Stimulated activated CD4-positive, alpha-beta T cell treated with anti-CD3 and anti-CD28 coated beads, Interleukin-4, amount 100 ng/mL, for 48 hours (primary cell): ENCODE measurements at places on chromosomes 3 and 15.

- no peak for DNase-seq
These were observed 194.5 kb upstream of the LRTM1 start for GRCh38 chr3:55122312-55122711.

GRCh38 chr3:139533781-139534454 is 5.6 kb downstream of the RBP1 start:
- no peak for DNase-seq

GRCh38 chr3:133745981-133746711 is at the start of gene TF:
TF (plus strand) TSS chr3:133746393; CDS start chr3:133746441, 48 bp downstream.
- DNase-seq = no peak

- no peak for DNase-seq
These were observed 88.1 kb upstream of the PXYLP1 start for GRCh38 chr3:141143517-141143916.

DNA sequence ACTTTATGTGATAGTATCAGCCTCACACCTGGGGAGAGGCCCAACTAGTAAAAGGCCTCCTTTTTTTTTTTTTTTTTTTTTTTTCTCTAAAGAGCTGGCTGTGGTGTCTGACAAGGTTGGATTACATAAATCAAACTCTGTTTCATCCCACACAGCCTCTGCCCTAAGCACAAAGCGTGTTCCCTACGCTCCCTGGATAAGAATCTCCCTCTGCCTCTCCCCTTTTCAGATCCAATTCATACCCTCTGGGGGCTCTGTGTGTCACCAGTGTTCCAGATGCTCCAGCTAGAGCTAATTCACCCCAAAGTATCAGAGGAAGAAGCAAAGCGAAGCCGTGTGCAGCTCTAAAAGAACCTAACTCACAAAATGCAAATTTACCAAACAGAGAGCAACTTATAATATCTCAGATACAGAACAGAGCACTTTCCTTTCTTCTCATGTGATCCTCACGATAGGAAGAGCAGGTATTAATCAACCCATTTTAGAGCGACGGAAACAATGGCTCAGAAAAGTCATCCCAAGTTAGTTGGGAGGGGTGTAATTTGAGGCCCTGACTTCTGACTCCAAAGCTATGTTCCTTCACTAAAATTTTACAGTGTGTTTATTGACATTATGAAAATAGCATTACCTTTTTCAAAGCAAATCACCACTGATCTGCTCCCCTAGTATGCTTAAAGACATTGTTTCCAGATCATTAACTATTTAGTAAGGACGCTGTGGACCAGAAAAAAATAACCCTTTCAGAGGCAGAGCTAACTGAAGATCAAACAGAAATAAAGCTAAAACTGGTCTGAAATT is 12.4 kb downstream of the BMF start:
- no peak for DNase-seq

DNA sequence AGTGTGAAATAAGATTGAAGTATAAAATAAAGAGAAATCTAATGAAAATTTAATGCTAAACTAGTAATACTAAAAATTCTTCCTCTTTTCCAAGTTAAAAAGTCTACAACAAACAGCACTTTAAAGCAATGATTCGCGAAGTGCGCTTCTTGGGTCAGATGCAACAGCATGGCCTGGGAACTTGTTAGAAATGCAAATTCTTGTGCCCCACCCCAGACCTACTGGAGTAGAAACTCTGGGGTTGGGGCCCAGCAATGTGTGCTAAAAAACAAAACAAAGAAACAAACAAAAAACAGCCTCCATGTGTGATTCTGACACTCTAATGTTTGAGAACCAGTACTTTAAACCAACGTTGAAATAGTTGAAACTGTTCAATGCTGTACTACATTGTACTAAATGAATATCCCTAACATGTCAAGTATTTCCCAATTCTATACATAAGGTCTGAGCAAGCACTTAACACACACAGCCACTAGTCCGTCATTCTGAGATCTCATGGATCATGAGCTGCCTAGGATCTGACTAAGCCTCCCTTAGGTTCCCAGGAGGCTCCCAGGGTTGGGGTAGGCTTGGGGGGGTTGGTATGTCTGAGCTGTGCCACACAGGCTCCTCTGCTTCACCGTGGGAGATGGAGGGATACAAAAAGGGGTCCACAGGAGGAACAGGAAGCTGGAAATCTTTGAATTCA is 6.1 kb downstream of the RASGRP1 start:
- no peak for DNase-seq

DNA sequence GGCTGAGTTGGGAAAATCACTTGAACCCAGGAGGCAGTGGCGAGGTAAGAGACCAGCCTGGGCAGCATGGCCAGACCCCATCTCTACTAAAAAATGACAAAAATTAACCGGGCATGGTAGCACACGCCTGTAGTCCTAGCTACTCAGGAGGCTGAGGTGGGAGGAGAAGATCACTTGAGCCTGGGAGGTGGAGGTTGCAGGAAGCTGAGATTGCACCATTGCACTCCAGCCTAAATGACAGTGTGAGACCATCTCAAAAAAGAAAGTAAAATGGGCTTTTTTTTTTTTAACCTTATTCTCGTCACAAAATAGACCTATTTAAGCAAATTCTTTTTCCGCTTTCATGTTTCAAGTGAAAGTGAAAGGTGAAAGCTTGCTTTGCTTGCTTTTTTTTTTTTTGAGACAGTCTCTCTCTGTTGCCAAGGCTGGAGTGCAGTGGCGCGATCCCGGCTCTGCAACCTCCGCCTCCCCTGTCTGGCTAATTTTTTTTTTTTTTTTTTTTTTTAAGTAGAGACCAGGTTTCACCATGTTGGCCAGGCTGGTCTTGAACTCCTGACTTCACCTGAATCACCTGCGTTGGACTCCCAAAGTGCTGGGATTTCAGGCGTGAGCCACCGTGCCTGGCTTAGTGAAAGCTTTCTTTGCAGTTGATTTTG is 3.6 kb downstream of the PDIA3 start:
- no peak for DNase-seq

DNA sequence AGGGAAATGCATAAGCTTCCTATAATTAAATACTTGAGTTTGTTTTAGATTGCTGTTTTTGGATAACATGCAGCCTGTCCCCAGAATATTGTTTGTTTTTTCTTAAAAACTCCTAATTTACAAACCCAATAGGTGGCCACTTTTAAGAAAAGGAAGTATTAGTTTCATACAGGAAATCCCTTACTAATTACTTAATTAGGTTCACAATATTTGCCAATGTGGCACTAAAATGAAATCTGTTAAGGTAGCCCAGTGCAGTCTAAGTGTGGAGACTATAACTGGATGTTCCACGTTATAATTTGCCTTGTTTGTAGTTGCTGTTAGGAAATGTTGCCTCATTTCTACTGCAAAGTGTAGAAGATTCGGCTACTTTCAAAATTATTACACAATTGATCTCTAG is 195.8 kb downstream of the BBX start:
- no peak for DNase-seq

DNA sequence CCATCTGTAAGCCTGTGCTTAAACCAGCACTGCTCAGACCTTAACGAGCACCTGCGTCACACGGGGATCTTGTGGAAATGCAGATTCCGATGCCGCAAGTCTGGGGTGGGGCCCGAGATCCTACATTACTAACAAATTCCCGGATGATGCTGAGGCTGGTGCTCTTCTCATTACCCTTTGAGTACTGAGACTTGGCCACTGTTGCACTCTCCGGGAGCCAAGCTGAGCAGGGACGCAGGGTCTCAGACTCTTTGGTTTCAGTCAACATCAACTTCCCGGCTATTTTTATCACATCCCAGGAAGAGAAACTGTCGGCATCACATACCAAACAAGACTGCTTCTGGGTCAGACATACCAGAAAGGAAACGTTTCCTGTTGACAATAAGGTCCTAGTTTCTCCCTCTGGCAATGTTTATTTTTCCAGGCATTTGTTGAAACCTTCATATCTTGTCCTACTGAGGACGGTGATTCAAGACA is 276.6 kb downstream of the SHQ1 start:
- DNase-seq = no peak

GRCh38 chr3:150925751-150926201 is 20.5 kb upstream of the MINDY4B start:
- DNase-seq = peak; percentile 46
